ENCODE measurements at places on chromosomes 5 and 9.

DNA sequence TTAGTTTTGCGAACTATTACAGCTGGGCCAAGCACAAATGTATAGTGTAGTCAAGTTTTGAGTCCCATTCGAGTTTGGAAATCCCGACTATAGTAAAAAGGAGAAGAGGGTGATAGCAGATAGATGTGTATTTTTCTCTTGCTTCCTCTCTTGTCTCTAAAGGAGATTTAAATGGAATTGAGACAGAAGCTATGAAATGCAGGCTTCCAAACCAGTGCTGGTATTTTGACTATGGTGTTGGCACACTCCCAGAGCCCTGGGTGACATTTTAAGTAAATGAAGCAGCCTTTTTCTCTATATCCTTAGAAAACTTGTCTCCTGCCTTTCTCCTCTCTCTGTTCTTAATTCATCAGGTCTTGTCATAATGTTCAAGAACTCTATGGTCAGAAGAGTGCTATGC, 17.7 kb upstream of the AUH start:
- no peak for DNase-seq

DNA sequence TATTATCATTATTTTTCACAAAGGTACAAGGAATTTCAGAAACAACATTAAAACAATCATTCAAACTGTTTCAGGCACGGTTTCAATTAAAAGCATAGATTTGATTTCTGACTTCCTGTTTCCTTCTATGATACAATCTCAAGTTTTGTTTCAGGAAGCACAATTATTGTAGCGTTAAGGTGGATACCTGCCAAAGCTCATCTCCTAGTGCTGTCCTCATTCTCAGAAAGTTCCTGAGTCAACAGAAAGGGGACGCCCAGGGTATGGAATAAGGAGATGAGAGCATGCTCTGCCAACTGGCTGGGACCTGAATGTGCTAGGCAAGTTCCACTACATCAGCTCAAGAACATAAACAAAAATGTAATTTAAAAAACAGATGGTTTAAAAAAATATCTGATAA, 2.0 kb upstream of the TRIM14 start:
- DNase-seq = no peak

DNA sequence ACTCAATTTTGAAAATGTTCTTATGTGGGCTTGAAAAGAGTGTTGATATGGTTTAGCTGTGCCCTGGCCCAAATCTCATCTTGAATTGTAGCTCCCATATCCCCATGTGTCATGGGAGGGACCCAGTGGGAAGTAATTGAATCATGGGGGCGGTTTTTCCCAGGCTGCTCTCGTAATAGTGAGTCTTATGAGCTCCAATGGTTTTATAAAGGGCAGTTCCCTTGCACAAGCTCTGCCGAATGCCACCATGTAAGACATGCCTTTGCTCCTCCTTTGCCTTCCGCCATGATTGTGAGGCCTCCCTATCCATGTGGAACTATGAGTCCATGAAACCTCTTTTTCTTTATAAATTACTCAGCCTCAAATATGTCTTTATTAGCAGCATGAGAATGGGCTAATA, 71.0 kb downstream of the USP20 start:
- DNase-seq = no peak

DNA sequence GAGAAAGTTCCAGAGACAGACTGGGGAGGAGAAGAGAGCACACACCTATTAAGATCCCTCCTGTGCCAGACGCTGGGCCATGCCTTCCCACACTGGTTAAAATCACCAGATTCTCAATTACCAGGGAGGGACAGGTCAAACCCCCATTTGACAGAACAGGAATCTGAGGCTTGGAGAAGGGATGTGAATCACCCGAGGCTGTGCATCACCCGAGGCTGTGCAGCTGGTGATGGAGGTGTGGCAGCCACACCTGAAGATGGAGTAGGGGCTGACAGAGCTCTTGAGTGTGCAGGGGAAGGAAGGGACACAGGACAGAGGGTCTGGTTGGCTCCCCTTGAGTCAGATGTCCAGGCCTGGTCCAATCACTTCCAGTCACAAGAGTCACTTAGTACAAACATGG, 70.6 kb downstream of the LMX1B start:
- no peak for DNase-seq

- DNase-seq = no peak
Observed at GRCh38 chr9:102483651-102484050, 511.5 kb upstream of the CYLC2 start.

- DNase-seq = no peak
Observed at GRCh38 chr9:691825-692400, 149.6 kb upstream of the DMRT1 start.

All from stimulated activated CD8-positive, alpha-beta memory T cell treated with anti-CD3 and anti-CD28 coated beads, Interleukin-15, amount 100 ng/mL, for 4 hours (primary cell).